Pulmonary artery endothelial cell (primary cell): ENCODE measurements at places on chromosomes 6 and 20. TPM values are rescaled to one million over a fixed set of nuclear protein-coding genes. Genes with fewer than 3 reads are reported as not detected.

DNA sequence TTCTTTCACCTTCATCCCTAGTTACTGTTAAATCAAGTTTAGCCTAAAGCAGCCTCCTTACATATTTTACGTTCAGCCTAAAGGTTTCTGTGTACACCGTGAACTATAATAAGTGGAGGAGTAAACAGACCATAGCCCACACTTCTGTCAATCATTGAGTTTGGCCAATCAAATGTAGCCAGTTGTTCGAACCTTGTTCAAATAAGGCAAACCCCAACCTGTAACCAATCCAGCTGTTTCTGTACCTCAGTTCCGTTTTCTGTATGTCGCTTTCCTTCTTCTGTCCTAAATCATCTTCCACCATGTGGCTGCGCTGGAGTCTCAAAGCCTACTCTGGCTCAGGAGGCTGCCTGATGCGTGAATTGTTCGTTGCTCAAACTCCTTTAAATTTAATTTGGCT lies 1.8 kb upstream of the FBXO30 start:
- DNase-seq: no peak

DNA sequence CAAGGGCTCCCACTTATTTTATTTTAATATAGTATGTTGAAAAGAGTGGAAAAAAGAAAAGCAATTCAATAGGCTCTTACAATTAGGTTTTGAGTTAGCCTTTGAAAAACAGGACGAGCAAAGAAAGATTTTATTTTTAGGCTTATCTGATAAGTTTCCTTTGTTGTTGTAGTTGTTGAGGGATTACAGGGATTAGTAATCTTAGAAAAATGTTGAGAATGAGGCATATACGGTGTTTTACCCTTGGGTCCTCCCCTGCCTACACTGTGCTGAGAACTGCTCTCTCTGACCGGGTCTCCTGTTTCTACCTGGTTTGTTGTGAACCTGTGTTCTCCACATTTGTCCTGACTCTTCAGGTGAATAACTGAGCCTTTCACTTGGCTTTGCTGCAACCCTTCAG lies 16.7 kb downstream of the TRAPPC3L start:
- DNase-seq: no peak

GRCh38 chr6:91534614-91535013 lies 947.7 kb upstream of the MAP3K7 start:
- no peak for DNase-seq

DNA sequence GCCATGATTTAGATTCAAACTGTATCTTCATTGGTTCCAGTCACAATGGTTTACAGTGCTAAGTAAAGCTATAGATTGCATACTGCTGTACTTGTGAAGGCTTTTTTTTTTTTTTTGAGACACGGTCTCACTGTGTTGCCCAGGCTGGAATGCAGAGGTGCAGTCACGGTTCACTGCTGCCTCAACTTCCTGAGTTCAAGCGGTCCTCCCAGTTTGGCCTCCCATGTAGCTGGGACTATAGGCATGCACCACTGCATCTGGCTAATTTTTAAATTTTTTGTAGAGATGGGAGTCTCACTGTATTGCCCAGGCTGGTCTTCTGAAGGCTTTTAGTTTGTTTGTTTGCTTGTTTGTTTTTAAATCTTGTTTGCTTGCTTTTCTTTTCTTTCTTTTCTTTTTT lies 24.9 kb downstream of the ITCH start:
- no peak for DNase-seq

DNA sequence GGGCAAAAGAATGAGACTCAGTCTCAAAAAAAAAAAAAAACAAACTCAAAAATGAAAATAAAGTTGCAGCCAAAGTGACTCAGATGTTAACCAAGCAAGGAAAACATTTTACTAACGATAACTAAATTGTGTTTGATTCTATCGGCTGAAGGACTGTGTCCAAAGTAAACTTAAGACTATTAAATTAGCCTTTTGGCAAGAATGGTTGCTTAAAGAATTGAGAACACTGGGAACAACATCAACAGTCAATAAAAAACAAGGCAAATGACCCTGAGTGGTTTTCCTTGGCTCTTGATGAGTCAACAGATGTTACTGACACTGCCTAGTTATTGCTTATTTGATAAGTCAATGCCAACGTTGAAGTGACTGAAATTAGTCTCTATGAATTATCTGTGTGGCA lies 36.7 kb downstream of the POU3F2 start:
- DNase-seq: peak; percentile 24

Gene DYNLT2
- total RNA-seq: 0.73 and 0.85 TPM in 2 replicates

DNA sequence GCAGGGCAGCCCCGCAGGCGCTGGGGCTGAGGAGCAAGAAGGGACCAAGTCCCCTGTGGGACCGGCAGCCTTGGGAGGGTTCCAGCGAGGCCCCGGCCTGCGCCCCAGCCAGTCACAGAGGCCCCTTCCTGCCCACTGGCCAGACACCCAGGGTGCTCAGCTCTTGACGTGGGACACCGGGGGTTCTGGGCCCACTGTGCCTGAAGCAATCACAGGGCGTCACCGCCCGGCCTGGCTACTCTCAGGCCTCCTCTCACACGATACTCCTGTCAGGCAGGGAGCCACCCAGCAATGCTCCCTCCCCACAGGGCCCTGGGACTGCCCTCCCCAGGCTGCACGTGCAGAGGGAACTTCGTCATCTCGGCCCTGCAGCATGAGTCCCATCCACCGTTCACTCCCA lies 14.5 kb downstream of the TAF4 start:
- no peak for DNase-seq

GRCh38 chr20:25491446-25492038 lies 84.1 kb downstream of the GINS1 start:
- DNase-seq: no peak

DNA sequence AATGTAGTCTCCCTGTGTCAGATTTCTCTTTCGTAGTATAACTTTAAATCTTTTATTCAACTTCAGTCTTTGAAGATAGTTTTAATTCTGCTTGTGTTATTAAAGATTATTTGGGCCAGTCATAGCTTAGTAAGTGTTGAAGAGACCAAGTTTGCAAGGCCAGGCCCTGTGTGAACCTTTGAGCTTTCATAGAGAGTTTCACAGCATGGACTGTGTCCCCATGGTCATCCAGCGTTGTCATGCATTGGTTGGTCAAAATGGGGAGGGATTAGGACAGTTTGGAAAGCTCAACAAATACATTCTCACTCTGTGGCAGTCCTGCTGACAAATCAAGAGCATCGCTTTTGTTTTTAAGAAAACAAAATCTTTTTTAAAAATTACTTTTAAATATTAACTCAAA lies 74.6 kb upstream of the FAM83B start:
- DNase-seq: no peak

GRCh38 chr6:25675167-25675566 lies 23.2 kb downstream of the SCGN start:
- no peak for DNase-seq

- no peak for DNase-seq
These were observed 37.6 kb downstream of the NRN1 start for GRCh38 chr6:5968817-5969734.

DNA sequence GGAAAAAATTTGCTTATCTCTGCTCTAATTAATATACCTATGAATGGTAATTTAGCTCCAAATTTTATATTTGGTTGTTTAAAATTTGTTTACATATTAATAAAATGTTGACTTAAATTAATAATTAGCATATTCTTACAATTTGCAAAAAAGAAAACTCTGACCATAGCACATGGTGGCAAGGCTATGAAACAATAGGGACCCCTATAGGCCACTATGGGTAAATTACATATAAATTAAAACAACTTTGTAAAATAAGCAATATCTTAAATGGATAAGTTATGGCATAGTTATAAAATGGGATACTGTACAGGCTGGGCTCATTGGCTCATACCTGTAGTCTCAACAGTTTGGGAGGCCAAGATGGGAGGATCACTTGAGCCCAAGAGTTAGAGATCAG lies 76.0 kb downstream of the MKKS start:
- DNase-seq: no peak

GRCh38 chr6:83514466-83514865 lies 2.1 kb downstream of the PRSS35 start:
- DNase-seq: no peak

DNA sequence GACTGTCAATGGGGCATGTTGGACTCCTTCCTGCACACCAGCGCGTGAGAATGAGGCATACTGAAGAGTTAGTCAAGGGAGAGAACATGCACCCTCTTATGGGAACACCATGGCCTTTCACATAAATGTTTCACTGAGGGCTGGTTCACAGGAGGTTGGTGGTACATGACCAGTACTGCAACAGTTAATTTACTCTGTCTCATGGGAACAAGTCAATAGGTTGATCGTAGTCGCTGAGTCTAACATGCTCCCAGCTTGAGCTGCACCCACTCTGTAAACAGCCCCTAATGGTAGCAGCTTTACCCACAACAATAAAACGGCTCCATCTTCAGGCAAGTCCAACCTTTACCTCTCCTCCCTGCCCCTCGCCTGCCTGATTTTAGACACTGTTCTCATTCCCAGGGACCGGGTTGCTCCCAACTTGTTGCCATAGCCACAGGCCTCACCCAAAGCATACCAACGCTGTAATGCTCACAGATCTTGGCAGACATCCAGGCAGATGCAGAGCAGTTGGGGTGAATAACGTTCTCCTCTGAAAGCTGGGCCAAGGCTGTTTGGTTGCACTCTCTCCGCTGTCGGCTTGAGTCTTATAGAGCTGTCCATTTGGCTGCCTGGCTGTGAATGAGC lies 111.3 kb downstream of the LY86 start:
- no peak for DNase-seq

Gene CRIP3
- total RNA-seq: not detected in 2 replicates

- no peak for DNase-seq
These were observed 1.3 kb upstream of the SMLR1 start for GRCh38 chr6:130825772-130826441.

Gene OR2B2
- not detected in 2 replicates for total RNA-seq

DNA sequence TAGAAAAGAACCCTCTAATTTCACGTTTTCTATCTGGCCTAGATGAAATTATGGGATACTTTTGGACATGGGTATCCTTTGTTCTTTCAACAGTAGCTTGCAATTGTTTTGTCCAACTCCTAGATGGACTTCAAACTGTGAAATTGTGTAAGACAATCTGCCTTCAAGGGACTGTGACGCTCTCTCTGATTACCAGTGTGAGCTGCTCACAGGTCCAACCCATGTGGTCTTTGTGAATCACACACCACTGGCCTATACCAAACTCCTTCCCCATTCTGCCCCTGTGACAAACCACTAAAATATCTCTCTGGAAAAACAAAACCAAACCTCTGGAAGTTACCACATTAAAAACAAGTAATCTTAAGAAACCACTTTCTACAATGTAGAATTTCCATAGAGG lies 59.5 kb downstream of the NINL start:
- no peak for DNase-seq

DNA sequence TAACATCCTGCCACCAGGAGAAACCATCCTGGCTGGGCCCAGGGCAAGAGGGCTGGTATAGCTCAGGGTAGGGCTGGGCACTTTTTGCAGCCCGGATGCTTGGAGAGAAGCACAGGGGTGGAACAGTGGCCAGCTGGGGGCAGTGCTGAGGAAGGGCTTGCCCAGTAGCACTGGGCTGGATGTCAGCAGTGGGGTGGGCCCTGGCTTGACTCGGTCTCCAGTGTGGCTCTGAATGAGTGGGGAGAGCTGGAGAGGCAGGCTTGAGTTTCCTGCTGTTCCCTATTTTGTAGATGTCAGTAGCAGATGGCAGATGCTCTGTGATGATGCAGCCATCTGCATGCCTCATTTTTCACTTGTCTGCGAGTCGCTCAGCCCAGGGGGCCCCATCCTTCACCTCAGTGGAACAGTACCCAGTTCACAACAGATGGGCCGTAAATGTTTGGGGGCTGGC lies 56.3 kb upstream of the TULP1 start:
- no peak for DNase-seq

Gene TRIM10
- not detected in 2 replicates for total RNA-seq

Gene MBOAT1
- total RNA-seq: 2.4 and 7.1 TPM in 2 replicates

Gene HLA-DRA
- total RNA-seq: not detected in 2 replicates

Gene NUS1
- 20.2 and 21.4 TPM in 2 replicates for total RNA-seq

GRCh38 chr6:142376800-142377496 lies 75.1 kb downstream of the ADGRG6 start:
- DNase-seq: no peak

DNA sequence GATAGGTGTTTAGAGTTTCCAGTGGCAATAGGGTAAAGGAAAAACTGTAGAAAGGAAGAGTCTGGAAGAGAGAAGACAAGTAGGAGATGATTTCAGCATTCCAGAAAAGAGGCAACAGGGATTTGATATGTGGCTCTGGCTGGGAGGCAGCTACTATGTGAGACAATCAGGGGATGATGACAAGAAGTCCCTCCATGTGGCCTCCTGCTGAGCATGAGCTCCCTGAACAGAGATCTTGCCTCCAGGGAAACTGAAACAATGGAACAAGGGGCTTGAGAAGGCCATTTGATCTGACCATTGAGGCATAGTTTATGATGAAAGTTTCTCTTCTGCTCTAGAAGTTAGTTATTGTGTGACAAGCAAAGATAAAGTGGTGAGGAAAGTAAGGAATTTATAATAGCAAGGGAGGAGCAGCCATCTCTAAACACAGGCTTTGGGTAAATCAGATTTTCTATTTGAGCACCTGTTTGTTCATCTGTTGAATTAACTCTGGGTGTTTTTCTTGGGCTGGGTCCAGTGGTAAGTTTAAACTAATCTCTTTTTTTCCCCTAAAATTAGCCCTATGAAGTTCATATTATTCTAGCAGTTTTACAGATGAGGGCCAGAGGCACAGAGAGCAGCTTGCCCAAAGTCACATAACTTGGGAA lies 3.0 kb upstream of the GPX5 start:
- no peak for DNase-seq

GRCh38 chr6:10343320-10343719 lies 71.6 kb downstream of the TFAP2A start:
- DNase-seq: no peak

- peak; percentile 44 for DNase-seq
These were observed 81.4 kb downstream of the LAMA2 start for GRCh38 chr6:128964233-128964755.

- no peak for DNase-seq
These were observed 86.6 kb downstream of the TFAP2B start for GRCh38 chr6:50905297-50905696.

DNA sequence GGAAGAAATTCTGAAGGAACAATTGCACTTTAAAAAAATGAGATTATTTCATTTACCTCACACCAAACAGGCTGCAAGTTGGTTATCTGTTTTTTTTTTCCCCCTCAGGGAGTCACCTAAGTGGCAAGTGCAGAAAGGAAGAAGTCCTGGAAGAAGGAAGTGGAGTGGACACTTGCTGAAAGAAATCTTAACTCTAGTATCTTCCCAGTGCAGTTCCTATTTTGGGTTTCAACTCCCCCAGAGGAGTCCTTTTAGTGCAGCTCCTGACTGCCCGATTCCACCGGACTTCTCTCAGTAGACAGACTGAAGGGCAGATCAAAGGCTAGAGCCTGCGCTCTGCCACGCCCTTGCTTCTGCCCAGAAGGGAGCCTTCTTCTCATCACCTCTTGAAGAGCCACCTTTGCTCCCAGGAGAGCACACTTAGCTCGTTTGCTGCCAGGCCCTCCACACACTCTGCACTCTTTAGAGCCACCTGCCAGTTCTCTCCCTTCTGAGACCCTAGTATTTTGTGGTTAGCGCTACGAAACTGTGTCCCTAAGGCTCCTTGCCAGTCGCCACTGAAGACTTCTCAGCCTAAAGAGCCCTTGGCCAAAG lies 4.9 kb downstream of the MTCL3 start:
- DNase-seq: no peak

GRCh38 chr20:33850159-33850558 lies 39.0 kb downstream of the CHMP4B start:
- no peak for DNase-seq
